ENCODE measurements at places on chromosomes 11 and 22. TPM values are rescaled to one million over a fixed set of nuclear protein-coding genes. Genes with fewer than 3 reads are reported as not detected.

DNA sequence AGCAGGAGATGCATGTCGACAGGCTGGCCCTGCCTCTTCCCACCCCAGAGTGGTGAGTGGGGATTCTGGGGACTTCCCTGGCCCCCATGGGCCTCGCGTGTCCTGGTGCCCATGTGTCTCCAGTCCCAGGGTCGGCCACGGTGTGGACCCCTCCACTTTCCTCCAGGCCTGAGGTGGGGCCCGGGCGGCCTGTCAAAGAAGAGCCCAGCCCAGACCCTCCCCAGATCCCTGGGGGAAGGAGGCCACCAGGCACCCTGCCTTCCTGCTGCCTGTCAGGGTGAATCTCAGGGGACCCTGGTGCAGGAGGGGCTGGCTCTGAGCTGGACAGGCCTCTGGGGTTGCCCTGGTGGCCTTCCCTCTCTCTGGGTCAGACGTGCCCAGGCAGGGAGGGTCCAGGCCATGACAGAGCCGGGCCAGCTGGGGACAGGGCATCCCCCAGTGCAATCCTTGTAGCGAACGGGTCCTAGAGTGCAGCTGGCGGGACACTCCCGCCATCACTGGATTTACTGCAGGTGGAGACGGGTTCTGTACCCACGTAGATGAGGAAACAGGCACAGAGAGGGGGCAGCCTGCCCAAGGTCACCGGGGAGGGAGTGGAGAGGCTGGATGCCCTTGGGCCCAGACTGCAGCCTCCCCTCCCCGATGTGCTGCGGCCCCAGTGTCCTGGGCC lies 13.5 kb upstream of the MUC6 start:
- no peak for DNase-seq

GRCh38 chr11:95762534-95762933 lies 27.0 kb downstream of the FAM76B start:
- DNase-seq: no peak

DNA sequence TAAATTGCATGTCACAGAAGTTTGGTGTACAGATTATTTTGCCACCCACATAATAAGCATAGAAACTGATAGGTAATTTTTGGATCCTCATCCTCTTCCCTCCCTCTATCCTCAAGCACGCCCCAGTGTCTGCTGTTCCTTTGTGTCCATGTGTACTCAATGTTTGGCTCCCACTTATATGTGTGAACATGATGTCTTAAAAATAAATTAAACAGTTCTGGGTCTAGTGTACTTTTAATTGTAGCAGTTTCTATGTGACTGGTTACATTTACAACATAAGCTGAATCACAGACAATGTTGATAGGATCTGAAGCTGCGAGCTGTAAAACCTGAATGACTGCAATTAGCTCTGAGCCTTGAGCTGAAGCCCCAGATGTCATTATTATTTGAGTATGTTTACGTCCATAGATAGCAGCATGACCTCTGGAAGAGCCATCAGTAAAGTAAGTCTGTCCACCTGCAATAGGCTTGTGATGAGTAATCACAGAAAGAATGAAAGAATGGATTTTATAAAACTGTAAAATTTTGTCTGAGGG lies 29.7 kb downstream of the OR10A6 start:
- DNase-seq: no peak

- DNase-seq: no peak
Measured at GRCh38 chr22:17562906-17563870, at the start of gene SLC25A18. SLC25A18 (plus strand) TSS chr22:17563498; CDS start chr22:17579945, 16,447 bp downstream.

DNA sequence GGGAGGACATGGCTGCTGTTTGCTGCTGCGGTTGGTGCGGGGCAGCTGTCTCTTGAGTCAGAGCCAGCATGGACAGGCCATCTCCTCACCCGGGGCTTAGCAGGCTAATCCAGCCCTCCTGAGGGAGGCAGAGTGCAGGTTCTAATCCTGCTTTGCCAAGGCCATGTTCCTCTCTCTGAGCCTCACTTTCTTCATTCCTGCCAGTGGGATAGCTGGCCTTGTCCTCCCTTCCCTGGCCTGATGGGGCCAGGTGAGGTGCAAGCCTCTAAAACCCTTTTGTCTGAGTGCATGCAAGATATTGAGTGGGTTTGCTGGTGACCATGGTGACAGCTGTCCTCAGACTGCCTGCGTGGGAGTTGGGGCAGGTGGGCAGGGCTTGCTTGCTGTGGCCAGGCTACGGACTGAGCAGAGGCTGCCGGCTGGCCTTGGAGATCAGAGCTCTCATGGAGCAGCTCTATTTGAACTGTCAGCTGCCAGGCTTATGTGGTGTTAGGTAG lies 3.6 kb downstream of the USP35 start:
- no peak for DNase-seq

DNA sequence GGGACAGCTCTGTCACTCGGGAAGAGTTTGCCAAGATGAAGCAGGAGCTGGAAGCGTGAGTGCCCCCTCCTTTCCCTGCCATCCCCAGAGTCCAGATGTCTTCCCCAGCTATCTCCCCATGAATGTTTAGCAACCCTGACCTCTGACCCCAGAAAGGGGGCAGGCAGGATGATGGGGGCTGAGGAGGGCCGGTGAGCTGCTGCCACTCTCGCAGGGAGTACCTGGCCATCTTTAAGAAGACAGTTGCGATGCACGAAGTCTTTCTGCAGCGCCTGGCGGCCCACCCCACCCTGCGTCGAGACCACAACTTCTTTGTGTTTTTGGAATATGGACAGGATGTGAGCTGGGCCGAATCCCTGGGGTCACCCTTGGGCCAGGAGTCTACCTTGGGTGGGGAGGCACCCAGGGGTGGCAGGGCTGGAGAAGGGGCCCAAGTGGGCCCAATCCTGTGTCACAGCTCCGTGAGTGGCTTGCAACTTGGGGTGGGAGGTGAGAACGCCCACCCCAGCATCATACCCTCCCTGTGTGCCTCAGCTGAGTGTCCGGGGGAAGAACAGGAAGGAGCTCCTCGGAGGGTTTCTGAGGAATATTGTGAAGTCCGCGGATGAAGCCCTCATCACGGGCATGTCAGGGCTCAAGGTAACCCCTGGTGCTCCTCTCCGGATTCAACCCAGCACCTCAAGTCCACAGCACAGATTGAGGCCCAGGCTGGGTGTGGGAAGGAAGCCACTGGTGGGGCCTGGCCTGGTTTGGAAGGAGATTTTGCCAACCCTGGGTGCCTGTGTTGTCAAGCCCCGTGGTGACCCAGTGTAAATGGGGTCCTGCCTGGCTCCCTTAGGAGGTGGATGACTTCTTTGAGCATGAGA lies 7.5 kb downstream of the CFL1 start:
- no peak for DNase-seq

- no peak for DNase-seq
Measured at GRCh38 chr11:110513259-110513801, 83.6 kb downstream of the FDX1 start.

DNA sequence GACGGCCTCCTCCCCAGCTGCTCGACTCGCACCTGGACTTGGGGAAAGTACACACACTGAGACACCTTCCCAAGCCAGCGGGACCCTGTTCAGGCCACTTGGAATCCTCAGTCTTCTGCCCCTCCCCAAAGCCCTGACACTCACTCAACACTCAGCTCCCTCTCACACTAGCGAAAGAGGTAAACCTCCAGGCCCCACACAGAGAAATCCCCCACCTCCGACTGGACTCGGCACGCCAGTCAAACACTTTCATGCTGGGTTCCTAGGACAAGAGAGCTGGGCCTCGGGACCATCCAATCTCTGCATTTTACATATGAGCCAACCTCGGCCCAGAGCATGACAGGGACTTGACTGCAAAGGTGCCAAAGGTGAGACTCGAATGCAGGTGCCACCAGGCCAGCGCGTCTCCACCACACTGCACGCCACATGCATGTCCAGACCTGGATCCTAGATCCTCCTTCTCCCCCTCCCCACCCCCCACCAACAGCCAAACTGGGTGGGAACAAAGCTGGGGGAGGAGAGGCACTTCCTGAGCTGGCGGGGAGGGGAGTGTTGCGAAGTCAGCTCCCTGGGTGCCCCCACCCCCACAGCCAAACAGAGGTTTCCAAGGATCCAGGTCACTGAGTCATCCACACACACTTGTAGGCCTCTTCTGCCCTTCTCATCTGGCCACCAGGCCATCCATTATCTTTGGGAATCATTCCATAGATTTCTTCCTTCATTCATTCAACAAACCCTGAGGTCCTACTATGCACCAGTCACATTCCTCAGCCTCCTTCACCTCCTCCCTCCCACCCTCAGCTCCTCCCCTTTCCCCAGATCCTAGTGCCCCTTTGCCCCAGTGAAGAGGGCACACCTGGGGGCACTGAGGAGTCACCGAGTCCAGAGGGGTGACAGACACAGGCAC lies 10.7 kb upstream of the CD5 start:
- no peak for DNase-seq

DNA sequence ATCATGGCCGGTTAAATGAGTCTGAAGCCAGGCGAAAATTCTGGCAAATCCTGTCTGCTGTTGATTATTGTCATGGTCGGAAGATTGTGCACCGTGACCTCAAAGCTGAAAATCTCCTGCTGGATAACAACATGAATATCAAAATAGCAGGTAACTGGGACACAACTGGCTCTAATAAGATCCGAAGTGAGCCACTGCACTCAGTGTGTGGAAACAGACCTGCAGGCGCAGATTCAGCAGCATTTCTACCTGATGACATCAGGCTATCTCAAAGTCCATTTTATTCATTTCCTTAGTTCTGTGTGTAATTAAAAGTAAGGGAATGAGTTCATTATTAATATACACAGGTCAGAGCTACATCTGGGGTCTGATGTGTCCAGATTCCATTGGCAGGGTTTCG lies 78.2 kb downstream of the PPP2R1B start:
- DNase-seq: no peak

- no peak for DNase-seq
Measured at GRCh38 chr11:124915541-124916369, 3.3 kb upstream of the HEPN1 start.

DNA sequence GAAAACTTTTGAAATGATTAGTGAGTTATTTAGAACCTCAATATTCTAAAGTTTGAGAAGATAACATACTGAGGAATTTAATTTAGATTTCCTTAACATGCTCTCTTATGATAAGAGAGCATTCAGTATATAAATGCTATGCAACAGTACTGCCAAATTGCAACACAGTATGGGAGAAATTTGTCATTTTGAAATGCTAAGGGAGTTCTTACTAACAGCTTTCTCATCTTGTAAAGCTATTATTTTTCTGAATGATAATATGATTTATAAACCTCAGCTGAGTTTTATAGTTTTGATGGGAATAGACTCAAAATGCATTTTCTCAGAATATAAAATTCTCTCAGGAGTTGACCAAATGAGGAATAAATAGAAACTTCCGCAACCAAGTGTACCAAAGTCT lies 108.4 kb downstream of the SPON1 start:
- DNase-seq: no peak

DNA sequence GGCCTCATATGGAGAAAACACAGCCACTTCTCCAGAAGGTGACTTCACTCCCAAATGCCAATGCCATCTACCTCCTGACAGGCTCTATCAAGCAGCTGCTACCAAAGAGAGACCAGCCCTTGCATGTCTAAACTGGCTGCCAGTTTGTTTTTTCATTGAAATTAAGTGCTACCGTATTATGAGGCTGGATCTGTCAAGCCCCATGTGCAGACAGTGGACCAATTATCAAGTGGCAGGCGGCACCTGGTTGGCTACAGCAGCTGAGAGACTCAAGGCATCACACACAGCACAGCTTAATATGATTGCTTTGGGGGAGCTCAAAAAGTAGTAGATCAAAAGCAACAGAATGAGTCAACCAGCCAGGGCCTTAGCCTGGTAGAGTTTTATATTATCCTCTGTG lies 1293.0 kb upstream of the TENM4 start:
- no peak for DNase-seq

DNA sequence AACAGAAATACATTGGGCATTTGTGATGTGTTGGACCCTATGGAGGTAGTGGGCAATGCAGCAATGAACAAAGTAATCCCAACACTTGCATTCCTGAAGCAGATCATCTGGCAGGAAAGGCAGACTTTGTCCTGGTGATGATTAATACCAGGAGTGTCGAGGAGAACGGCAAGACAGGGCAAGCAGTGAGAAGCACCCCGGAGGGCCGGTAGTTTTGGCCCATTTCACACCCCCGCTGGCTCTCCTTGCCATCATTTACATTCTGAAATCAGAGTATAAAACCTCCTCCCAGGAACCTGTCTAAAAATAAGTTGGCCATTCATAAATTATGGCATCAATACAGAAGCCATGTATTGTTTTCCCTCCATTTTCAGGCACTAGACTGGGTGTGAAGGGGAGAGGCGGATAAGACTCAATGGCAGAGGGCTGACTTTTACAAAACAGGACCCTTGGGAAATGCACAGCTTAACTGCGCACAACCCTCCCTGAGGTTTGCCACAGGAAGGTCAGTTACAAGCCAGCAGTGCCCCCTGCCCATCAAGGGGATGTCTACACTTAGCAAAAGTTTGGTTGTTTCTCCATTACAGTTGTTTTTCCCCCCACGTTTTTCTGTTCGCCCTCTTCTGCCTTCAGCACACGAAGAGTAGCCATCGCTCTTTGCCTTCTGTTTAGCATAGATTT lies 55.6 kb downstream of the OPCML start:
- no peak for DNase-seq

- no peak for DNase-seq
Measured at GRCh38 chr11:2265854-2266585, 4.4 kb downstream of the ASCL2 start.

DNA sequence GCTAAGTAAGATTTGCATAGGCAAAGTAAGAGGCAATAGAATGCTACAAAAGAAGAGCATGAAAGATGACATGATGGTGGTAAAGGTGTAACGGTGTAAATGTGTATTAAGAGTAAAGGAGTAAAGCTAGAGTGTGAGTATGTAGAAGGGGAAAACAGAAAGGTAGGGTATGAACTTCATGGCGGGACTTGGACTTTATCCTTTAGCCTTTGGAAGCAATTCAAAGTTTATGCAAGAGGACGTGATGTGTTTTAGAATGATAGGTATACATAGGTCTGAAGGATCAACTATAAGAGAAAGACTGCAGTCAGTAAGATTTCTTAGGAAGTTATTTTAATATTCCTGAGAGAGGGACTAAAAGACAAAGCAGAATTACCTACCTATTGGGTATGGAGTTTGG lies 358.0 kb upstream of the FAT3 start:
- DNase-seq: no peak

- no peak for DNase-seq
Measured at GRCh38 chr11:14270690-14271542, 88.1 kb downstream of the RRAS2 start.

DNA sequence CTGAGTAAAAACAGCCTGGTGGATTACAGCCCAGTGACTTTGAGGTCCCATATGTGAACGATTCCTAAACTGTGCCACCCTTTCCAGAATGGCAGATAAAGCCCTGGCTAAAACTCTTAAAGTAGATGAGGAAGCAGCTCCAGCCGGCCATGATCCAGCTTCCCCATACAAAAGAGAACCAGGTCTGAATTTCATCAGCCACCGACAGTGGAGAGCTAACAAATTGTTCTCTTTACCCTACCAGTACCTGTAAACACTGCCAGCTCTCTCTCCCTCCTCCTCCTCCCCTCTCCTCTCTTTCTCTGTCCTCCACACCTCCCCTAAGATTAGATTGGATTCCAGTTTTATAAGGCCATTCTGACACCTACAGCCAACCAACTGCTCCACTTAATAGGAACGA lies 176.9 kb downstream of the DSCAML1 start:
- no peak for DNase-seq

GRCh38 chr11:110198031-110198729 lies 98.2 kb downstream of the RDX start:
- DNase-seq: no peak

PRR14L gene
- total RNA-seq: 61.5 TPM

C1QTNF6 gene
- 15.2 TPM for total RNA-seq

GAS2 gene
- total RNA-seq: not detected

PIWIL4 gene
- 0.34 TPM for total RNA-seq

ACTN3 gene
- not detected for total RNA-seq

NXPE1 gene
- not detected for total RNA-seq

FAM181B gene
- total RNA-seq: not detected

TMPRSS5 gene
- 0.71 TPM for total RNA-seq

MPEG1 gene
- total RNA-seq: 0.07 TPM

KRTAP5-3 gene
- not detected for total RNA-seq

MPZL2 gene
- 16.8 TPM for total RNA-seq

SYCE3 gene
- total RNA-seq: not detected

Measured in HCT116 (cell line).